Activated CD8-positive, alpha-beta memory T cell treated with anti-CD3 and anti-CD28 coated beads for 1 hour (primary cell): ENCODE measurements at places on chromosomes 1 and 21.

DNA sequence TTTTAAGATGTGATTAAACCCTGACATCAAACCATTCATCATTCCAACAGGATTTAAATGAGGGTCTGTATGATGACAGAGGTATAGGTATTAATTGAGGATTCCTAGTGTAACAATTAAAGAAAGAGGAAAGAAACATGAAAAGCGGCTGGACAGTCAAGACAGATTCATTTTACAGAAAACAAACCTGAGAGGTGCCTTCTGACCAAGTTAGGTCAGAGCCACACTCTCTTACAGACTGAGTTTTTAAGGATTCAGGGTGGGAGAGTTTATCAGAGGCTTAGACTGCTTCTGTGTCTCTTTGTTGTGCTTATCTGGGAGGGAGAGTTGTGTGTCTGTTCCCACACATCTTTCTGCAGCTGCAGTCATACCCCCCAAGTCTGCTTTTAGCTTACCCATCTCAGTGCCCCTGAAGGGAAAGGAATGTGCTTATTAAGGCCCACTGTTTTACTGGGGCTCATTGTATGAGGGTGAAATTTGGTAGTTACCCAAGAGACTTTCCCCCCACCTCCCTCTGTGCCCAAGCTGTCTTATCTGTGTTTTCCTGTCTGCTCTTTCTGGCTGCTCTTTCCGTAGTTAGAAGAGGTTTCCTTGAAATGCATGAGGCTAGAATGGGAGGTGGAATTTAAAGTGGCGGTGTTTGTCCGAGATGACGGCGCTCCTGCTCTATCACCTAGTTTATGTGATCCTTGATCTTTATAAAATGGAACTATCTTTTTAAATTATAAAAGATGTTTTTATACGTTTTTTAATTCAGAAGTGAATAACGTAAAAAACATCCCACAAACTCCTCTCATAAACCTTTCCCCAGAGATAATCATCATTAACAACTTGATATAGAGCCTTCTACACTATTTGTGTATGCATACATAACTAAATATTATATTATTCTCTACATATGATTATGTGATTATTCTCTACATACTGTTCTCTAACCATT lies 96.0 kb upstream of the TNFSF4 start:
- no peak for DNase-seq

DNA sequence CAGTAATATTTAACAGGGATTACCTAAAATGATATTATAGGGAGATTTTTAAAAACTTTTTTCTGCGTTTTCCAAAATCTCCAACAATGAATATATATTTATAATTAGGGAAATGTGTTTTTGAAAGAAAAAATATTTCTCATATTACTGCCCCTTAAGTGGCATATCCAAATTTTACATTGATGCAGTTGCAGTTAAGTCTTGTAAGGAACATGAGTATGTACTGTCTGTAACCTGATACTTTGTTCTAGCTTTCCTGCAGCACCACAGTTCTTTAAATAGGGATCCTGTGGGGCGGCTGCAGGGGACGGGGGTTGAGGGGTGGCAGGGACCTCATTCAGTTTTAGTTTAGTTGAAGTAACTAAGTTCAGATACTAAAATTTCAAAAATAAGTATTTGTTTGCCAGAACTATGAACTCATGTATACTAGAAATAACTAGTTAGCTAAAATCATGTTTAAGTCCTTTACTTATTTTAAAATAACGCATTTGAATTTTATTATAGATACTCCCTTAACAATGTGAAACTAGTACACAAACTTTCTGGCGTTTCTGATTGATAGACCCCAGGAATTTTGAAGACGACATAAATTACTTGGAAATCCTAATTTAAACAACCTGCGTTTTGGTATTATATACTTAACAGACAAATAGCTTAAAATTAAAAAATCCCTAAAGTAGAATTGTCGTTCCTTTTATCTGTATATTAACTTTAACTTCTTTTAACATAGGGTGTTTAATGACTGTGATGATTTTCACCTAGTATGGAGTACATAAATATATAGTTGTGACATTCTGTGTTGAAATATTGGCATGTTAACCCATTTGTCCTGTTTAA lies 639 bp upstream of the DNAJB4 start:
- no peak for DNase-seq

- no peak for DNase-seq
Measured at GRCh38 chr1:93573940-93574469, 107.6 kb downstream of the BCAR3 start.

DNA sequence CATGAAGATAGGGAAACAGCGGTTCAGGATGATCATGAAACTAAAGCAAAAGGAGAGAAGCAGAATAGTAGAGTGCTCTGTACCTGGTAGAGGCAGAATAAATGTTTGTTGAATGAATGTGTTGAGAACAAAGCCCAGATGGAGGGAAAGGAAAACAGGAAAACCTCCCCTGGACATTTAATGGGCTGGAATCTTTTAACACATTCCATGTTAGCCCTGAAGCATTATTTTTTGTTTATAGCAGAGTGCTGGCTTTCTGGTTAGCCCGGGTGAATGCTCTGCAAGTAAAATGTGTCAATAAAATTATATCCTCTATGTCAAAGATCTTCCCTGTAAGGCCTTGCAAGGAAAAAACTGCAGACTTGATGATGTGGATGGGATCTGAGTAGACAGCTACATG lies 60.2 kb downstream of the ABCA4 start:
- no peak for DNase-seq

DNA sequence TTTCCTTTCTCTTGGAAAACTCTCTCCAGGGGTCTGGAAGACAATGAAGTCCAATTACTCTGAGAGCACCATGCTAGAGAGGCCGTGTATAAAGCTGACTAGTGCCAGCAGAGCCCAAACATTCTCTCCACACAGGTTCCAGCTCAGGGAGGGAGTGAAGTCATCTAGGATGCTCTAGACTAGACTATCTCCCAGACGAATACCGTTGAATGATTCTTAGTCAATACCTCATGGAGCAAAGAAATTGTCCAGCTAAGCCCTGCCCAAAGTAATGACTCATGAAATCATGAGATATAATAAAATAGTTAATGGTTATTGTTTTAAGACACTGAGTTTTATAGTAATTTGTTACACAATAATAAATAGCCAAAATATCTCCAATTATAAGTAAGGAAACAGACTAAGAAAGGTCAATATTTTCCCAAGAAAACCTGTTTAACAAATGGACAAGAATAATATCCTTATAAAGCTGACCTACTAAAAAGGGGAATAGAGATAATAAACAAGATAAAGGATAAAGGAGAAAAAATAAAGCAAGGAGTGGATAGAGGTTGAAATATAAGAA lies 163.9 kb upstream of the LRRC7 start:
- DNase-seq: no peak

- DNase-seq: no peak
Measured at GRCh38 chr1:205301205-205301821, 20.2 kb downstream of the NUAK2 start.

GRCh38 chr1:211704543-211704942 lies 29.1 kb upstream of the NEK2 start:
- no peak for DNase-seq

DNA sequence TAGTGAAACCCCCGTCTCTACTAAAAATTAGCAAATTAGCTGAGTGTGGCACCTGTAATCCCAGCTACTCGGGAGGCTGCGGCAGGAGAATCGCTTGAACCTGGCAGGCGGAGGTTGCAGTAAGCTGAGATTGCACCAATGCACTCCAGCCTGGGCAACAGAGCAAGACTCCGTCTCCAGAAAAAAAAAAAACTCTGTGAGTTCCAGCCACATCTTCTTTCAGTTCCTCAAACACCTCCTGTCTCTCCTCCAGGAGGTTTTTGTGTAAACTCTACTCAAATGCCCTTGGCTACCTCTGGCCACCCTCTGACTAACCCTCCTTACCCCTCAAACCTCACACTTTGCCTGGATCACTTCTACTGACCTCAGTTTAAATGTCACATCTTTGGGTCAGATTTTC lies 38.1 kb downstream of the RCSD1 start:
- no peak for DNase-seq

DNA sequence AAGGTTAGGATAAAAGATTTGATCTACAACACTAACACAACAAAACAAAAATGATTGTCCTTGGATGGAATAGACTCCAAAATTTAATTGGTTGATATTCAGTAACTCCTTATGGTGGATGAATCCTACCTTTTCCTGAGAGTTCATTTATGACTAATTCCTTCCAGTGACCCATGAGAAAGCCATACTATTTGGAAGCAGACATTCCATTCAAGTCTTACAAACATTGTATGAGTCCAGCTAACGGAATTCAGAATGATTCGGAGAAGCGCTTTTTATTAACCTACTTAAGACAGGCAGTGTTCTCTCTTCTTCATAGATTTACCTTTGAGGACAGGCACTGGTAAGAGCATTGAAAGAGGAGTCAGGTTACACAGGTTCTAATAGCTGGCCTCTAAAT lies 155.6 kb upstream of the ZNF648 start:
- DNase-seq: no peak

- no peak for DNase-seq
Measured at GRCh38 chr1:29349871-29350491, 113.7 kb downstream of the PTPRU start.

DNA sequence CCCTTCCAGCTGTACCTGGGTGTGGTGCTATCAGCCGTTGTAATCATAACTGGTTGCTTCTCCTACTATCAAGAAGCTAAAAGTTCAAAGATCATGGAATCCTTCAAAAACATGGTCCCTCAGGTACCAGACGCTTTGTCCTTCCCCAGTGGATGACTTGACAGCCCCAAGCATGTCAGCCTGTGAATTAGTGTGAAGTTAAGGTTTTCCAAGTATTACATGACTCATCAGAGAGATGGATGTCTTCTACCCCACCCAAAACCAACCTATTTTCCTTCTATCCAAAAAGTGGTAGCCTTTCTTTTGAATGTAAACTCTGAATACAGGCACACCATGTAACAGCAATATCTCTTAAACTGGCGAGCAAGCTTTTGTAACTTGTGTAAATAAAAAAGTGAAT lies 15.1 kb downstream of the ATP1A1 start:
- DNase-seq: no peak

GRCh38 chr1:114820392-114820791 lies 34.3 kb upstream of the SYCP1 start:
- DNase-seq: no peak

DNA sequence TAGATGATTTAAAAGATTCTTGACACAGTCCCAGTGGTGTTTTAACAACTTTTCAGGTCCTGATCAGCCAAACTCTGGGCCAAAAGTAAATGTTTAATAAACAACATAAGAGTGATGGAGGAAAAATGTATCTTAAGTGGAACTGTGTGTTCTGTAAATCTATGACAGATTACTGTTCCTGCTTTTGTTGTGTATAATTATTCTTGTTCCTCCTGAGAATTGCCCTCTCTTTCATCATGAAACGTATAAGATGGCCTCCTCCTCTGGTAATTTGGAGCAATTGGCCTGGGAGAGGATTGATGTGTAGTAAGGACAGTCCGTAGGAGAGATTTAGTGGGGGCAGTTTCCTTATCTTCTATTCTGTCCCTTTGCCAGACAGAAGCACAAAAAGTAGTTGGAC lies 34.5 kb downstream of the GALNT2 start:
- no peak for DNase-seq

DNA sequence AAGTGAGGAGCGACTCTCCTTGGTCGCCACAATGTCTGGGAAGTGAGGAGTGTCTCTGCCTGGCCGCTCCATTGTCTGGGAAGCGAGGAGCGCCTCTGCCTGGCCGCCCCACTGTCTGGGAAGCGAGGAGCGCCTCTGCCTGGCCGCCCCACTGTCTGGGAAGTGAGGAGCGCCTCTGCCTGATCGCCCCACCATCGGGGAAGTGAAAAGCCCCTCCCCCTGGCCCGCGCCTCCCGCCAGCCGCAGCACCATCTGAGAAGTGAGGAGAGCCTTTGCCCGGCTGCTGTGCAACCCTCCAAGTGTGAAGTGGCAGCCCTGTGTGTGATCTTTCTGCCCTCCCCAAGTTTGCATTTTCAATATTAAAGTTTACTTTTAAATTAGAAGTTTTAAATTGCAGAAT lies 95.0 kb upstream of the PPP2R5A start:
- no peak for DNase-seq

GRCh38 chr21:29145354-29145782 lies 14.9 kb downstream of the MAP3K7CL start:
- DNase-seq: no peak

GRCh38 chr1:60949826-60950197 lies 132.5 kb upstream of the NFIA start:
- DNase-seq: no peak

- DNase-seq: no peak
Measured at GRCh38 chr1:228011721-228012311, 5.0 kb downstream of the WNT3A start.

DNA sequence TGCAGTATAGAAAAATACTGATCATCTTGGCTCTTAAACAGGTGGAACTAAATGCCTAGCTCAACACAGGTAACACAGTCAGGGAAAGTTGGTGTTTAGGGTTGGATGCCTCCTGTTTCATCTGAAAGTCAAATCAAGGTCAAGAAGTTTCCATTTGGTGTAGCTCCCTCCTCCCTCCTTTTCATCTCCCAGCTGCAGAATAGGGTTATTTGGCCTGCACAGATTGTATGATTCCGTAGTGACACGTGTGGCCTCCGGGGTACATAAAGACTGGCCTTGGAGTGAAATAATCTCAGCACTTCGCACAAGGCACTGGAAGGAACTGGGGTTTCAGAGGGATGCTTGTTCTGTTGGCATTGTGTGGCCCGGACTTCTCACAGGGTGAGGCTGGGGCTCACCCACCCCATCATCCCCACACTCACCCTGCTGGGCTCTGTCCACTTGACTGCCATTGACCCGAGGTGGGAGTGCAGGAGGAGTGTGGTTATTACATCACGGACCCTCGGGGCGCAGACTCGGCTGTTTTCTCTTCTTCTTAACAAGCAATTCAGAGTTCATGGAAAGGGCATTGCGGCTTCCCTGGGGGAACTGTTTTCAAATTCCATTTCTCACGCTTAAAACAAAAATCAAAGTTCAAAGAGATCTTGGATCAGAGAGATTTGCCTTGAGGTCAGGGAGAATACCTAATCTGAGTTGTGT lies 18.4 kb downstream of the IGSF5 start:
- no peak for DNase-seq

DNA sequence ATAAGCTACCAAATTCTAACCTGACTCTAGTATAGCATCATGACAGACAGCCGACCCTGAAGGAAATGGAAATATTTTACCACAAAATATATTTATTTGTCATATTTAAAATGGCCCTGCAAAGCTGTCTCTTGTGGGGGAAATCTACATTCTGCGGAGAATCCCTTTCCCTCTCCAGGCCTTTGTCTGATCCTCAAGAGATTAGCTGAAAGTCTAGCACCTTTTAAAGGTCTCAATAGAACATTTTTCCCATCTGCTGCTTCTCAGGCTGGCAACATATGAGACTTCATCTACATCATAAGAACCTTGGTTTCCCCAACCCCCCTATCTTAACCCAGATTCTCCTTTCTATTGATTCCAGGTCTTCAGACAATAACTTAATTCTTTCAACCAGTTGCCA lies 1.7 kb upstream of the OR11L1 start:
- DNase-seq: no peak

GRCh38 chr21:44477131-44477530 lies 21.8 kb downstream of the LRRC3 start:
- no peak for DNase-seq

GRCh38 chr1:71565262-71565661 lies 484.4 kb upstream of the ZRANB2 start:
- DNase-seq: no peak

GRCh38 chr1:119924948-119925898 lies 28.9 kb upstream of the ADAM30 start:
- no peak for DNase-seq
